ENCODE measurements at places on chromosomes 5 and 9. TPM values are rescaled to one million over a fixed set of nuclear protein-coding genes. Genes with fewer than 3 reads are reported as not detected.

DNA sequence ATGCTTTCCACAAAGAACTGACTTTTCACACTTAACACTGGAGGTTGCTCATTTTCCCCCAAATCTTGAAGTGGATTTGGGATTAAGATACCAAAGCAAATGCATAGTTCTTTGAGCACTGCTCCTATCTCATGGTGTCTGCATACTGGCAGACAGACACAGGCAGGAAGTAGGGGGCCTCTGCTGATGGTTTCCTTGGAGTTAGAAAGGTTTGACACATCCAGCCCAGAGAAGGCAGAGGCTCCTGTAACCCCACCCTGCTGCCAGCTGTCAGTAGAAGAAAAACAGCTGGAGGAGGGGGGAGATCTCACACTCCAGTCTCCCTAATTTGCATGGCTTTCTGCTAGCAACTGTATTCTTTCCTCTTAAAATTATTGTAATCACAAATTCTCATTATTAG is 44.1 kb downstream of the APTX start:
- DNase-seq: no peak
- peaks cover 28% of the 10 kb centered on the region for H3K36me3 ChIP-seq
- no peak overlapping the region for H3K4me3 ChIP-seq

- no peaks in the 10 kb centered on the region for H3K27me3 ChIP-seq
- no peaks in the 10 kb centered on the region for H3K36me3 ChIP-seq
- DNase-seq: no peak
Observed at GRCh38 chr5:130706696-130707095, 458.4 kb downstream of the HINT1 start.

DNA sequence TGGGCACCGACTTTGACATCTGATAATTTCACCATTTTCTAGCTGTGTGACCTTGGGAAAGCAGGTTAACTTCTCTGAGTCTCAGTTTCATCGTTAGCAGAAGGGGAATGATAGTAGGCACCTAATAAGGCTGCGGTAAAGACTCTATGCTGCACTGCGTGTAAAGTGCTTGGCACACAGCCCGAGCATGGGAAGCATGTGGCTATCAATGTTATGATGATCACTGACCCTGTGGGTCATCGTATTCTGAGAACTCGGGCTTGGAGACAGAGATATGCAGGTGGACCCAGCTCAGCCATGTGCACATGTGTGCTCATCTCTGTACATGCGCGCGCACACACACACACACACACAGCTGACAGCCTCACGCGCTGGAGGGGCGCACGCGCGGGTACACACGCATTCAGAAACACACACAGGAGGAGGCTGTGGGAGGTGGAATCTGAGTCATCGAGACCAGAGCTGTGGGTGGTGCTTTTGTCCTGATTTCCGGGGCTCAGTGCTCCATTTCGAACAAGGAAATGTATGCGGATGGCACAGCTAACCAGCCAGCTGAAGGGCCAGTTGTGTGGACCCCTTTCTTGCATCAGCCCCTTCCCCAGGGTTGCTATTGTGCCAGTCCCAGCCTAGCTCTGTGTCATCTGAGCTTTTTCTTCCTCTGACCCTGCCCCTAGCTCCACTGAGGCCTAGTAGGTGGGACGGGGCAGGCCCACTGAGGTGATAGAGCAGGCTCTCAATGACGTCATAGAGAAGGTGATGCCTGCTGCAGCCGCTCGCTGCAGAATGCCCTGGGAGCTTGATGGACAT is 11.1 kb upstream of the ARAP3 start:
- H3K27ac ChIP-seq: no peak overlapping the region
- no peak for DNase-seq
- H3K27me3 ChIP-seq: peaks cover 80% of the 10 kb centered on the region
- peaks cover 1% of the 10 kb centered on the region for H3K4me1 ChIP-seq

DNA sequence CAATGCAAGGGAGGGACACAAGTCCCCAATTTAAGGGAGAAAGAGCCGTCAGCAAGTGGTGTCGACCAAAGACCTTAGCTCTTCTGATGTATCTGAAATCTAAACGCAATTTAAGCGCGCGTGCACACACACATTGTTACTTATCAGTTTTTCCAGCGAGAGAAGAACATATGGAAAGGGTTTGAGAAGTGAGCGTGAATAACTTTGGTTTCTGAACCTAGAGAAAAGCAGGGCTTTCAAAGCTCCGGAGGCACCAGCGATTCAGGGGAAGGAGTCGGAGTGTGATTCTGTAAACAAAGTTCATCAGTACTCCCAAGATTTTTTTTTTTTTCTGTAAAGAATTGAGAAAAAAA is 191.8 kb downstream of the MEF2C start:
- peaks cover 9% of the 10 kb centered on the region for H3K4me1 ChIP-seq
- H3K36me3 ChIP-seq: no peaks in the 10 kb centered on the region
- no peak for DNase-seq

GRCh38 chr9:95864852-95865580 is 10.5 kb upstream of the ERCC6L2 start:
- no peak overlapping the region for H3K4me3 ChIP-seq
- DNase-seq: no peak
- H3K4me1 ChIP-seq: no peaks in the 10 kb centered on the region
- no peak overlapping the region for H3K27ac ChIP-seq
- H3K36me3 ChIP-seq: peaks cover 18% of the 10 kb centered on the region

GRCh38 chr9:32881948-32882347 is 98.6 kb downstream of the TMEM215 start:
- no peak for DNase-seq
- H3K27me3 ChIP-seq: no peaks in the 10 kb centered on the region
- H3K36me3 ChIP-seq: no peaks in the 10 kb centered on the region
- no peak overlapping the region for H3K27ac ChIP-seq

- peaks cover 25% of the 10 kb centered on the region for H3K36me3 ChIP-seq
- no peak for DNase-seq
- no peaks in the 10 kb centered on the region for H3K27me3 ChIP-seq
- H3K4me1 ChIP-seq: no peaks in the 10 kb centered on the region
Observed at GRCh38 chr9:20990867-20991266, 40.6 kb downstream of the HACD4 start.

- peaks cover 9% of the 10 kb centered on the region for H3K36me3 ChIP-seq
- no peak overlapping the region for H3K4me3 ChIP-seq
- H3K4me1 ChIP-seq: peaks cover 28% of the 10 kb centered on the region
- DNase-seq: no peak
- peak overlapping the region; percentile 39 for H3K27ac ChIP-seq
Observed at GRCh38 chr9:94950579-94951323, 224.3 kb downstream of the AOPEP start.

DNA sequence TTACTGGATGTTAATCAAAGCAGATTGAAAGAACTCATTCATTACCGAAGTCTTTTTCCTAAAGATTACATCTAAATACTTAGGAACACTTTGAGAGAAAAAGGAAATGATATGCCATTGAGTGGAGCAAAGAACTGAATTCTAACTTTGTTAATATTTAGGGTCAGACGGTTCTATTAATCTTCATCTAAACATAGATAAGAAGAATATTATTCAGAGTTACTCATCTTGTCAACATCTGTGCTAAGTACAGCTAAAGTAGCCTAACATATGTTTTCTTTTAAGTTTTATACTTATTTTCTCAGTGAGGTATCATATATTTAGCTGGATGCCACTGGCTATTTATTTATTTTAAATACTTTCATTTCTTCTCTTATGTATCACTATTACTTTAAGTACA is 1763.7 kb downstream of the EFNA5 start:
- no peak overlapping the region for H3K27ac ChIP-seq
- H3K4me3 ChIP-seq: no peak overlapping the region
- no peaks in the 10 kb centered on the region for H3K36me3 ChIP-seq
- no peaks in the 10 kb centered on the region for H3K27me3 ChIP-seq

DNA sequence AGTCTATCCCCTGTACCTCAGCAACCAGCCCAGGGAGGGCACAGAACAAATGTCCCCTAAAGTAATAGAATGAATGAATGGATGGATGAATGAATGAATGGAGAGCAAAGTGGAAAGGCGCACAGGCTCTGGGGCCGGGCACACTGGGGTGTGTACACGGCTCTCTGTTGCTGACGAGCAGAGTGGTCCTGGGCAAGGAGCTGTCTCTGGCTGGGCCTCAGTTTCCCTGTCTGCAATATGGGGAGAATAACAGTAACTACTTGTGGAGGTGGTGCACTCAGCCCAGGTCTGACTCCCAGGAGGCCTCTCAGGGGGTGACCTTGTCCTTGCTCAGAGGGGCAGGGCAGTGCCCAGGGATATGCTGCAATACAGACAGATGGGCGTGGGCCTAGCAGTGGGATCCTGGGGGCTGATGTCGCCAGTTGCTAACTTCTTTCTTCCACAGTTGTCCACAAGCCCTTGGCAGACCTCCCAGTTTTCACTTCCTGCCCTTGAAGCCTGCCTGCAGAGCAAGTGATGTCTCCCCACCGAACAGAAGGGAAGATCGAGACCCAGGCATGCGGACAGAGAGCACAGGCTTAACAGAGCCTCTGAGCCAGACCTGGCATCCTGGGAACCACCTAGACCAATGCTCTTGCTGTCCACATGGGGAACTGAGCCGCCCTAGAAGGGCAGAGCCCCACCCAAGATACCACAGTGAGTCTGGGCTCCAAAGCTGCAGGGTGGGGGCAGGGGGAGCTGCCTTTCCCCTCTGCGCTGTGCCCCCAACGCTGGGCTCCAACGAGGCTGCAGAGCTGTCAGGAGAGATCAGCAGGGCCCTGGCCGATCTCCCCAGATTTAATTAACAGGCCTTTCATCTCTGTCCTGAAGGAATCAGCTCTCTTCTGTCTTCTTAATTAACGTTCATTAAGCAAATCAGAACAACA is 13.6 kb upstream of the LAMC3 start:
- peaks cover 47% of the 10 kb centered on the region for H3K27me3 ChIP-seq
- no peaks in the 10 kb centered on the region for H3K36me3 ChIP-seq
- H3K4me1 ChIP-seq: peaks cover 3% of the 10 kb centered on the region

DNA sequence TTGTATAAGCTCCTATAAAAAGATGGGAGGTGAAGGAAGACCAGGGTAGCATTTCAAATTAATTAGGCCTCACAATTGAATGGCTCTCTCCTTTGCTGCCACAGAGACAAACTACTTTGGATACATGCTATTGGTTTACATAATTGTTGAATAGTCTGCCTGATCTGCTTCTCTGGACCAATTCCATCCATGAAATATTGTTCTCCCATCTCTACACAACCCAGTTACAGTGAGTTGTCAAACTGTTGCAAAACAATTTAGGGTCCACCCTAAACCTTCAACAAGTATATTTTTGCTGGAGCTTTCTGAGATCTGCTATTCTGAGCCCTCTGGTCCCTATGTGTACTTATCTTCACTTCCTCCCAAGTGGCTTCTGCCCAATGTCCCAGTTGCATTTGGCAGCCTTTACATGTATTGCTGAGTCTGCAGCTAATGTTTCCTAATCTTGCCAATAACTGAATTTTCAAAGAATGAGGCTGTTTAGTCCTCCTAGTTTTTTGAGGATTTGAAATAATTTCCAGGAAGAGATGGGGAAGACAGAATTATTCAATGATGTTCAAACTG is 38.9 kb downstream of the AGTPBP1 start:
- no peak for DNase-seq
- no peaks in the 10 kb centered on the region for H3K27me3 ChIP-seq
- H3K4me3 ChIP-seq: no peak overlapping the region

DNA sequence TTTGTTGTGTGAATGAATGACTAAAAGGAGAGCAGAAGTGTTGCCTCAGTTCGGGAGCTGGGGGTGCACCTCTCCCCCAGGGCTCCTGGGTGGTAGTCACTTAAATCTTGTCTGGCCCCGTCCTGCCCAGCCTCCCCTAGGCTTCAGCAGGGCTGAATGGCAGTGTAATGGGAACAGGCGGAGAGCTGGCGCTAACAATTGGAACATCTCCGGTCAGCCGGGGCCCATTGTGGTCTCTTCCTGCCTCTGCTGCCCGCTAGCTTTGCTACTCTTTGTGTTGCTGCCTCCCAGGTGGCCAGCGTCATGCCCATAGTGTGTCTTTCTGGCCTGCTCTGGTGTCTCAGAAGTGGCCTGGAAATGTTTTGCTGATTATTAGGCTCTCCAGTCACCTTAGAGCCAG is 62.3 kb downstream of the RGS3 start:
- DNase-seq: no peak
- no peak overlapping the region for H3K4me3 ChIP-seq
- H3K4me1 ChIP-seq: peaks cover 21% of the 10 kb centered on the region
- H3K27ac ChIP-seq: no peak overlapping the region
- H3K27me3 ChIP-seq: no peaks in the 10 kb centered on the region

GRCh38 chr5:10827571-10827970 is 66.5 kb upstream of the DAP start:
- DNase-seq: no peak
- peaks cover 4% of the 10 kb centered on the region for H3K4me1 ChIP-seq
- no peak overlapping the region for H3K4me3 ChIP-seq
- no peak overlapping the region for H3K27ac ChIP-seq

- no peak overlapping the region for H3K4me3 ChIP-seq
- H3K4me1 ChIP-seq: no peaks in the 10 kb centered on the region
- no peak overlapping the region for H3K27ac ChIP-seq
- H3K27me3 ChIP-seq: no peaks in the 10 kb centered on the region
- no peak for DNase-seq
Observed at GRCh38 chr5:30392897-30393296, 800.6 kb upstream of the CDH6 start.

GRCh38 chr5:151819830-151820229 is 48.1 kb downstream of the G3BP1 start:
- no peak overlapping the region for H3K4me3 ChIP-seq
- no peak for DNase-seq
- peaks cover 5% of the 10 kb centered on the region for H3K4me1 ChIP-seq
- no peaks in the 10 kb centered on the region for H3K27me3 ChIP-seq
- peaks cover 5% of the 10 kb centered on the region for H3K36me3 ChIP-seq

GRCh38 chr5:15823398-15823797 is 323.4 kb downstream of the FBXL7 start:
- peaks cover 7% of the 10 kb centered on the region for H3K4me1 ChIP-seq
- H3K4me3 ChIP-seq: no peak overlapping the region
- H3K27ac ChIP-seq: no peak overlapping the region
- no peaks in the 10 kb centered on the region for H3K27me3 ChIP-seq
- H3K36me3 ChIP-seq: no peaks in the 10 kb centered on the region

GRCh38 chr5:35248843-35249780 is 18.8 kb upstream of the PRLR start:
- H3K27ac ChIP-seq: no peak overlapping the region
- peaks cover 19% of the 10 kb centered on the region for H3K4me1 ChIP-seq
- H3K27me3 ChIP-seq: no peaks in the 10 kb centered on the region

- H3K4me1 ChIP-seq: no peaks in the 10 kb centered on the region
- H3K27me3 ChIP-seq: no peaks in the 10 kb centered on the region
- peaks cover 1% of the 10 kb centered on the region for H3K36me3 ChIP-seq
- DNase-seq: no peak
Observed at GRCh38 chr5:153860195-153860886, 178.4 kb downstream of the FAM114A2 start.

GRCh38 chr5:147408980-147409379 is 100.9 kb downstream of the DPYSL3 start:
- H3K4me1 ChIP-seq: peaks cover 6% of the 10 kb centered on the region
- H3K27ac ChIP-seq: no peak overlapping the region
- DNase-seq: no peak
- peaks cover 21% of the 10 kb centered on the region for H3K36me3 ChIP-seq
- no peaks in the 10 kb centered on the region for H3K27me3 ChIP-seq

DNA sequence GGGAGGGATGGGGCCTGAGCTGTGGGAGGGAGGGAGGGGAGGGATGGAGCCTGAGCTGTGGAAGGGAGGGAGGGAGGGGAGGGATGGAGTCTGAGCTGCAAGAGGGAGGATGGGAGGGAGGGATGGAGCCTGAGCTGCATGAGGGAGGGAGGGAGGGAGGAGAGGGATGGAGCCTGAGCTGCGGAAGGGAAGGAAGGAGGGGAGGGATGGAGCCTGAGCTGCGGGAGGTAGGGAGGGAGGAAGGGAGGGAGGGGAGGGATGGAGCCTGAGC is 124.0 kb upstream of the ERCC6L2 start:
- H3K4me3 ChIP-seq: no peak overlapping the region
- DNase-seq: no peak
- H3K27me3 ChIP-seq: peaks cover 48% of the 10 kb centered on the region
- no peak overlapping the region for H3K27ac ChIP-seq

TJP2 gene
- total RNA-seq: 254 TPM

LAMC3 gene
- total RNA-seq: 0.12 TPM

UBE2R2 gene
- total RNA-seq: 72.0 TPM

OR1Q1 gene
- total RNA-seq: not detected

TRIP13 gene
- 11.9 TPM for total RNA-seq

GPR151 gene
- total RNA-seq: not detected

MARVELD2 gene
- 71.6 TPM for total RNA-seq

Data from progenitor cell of endocrine pancreas (in vitro differentiated cells).